A549 (cell line): ENCODE measurements at places on chromosomes 3 and 15.
A peak's percentile ranks its signal among the peaks of the same experiment; 100 is the strongest.

- DNase-seq, result no peak
Measured at GRCh38 chr3:48058091-48058490, 41.9 kb upstream of the MAP4 start.

- DNase-seq, result no peak
Measured at GRCh38 chr15:52856286-52856685, 66.2 kb upstream of the ONECUT1 start.

DNA sequence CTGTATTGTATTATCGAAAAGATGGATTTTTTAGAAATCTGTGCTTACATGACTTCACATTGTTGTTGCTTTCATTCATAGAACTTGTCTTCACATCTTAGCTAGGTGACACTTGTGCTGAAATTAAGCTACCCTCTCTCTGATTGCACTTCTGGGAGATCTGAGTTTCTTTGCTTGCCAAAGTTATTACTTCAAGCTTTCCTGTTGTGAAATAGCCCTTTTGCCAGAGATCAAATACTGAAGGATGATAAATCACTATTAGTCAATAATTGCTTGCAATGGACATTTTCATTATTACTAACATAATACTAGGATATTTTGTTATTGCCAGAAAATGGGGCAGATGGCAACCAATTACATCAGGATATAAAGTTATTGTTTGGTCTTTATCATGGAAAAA lies 34.7 kb downstream of the PIK3CA start:
- DNase-seq, result no peak

DNA sequence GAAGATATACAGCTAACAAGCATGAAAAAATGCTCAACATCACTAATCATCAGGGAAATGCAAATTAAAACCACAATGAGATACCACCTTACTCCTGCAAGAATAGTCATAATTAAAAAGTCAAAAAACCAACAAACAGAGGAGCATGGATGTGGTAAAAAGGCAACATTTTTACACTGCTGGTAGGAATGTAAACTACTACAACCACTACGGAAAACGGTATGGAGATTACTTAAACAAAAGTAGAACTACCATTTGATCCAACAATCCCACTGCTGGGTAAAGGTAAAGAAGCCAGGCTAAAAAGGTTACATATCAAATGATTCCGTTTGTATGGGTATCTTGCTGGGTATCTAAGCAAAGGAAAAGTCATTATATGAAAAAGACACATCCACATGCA lies 53.8 kb downstream of the STAG1 start:
- no peak for DNase-seq

GRCh38 chr3:43659250-43659880 lies 31.4 kb upstream of the ABHD5 start:
- no peak for DNase-seq

- DNase-seq, result no peak
Measured at GRCh38 chr3:118968111-118968510, 66.5 kb downstream of the IGSF11 start.

GRCh38 chr15:63539521-63539920 lies 35.1 kb downstream of the USP3 start:
- no peak for DNase-seq

GRCh38 chr15:58273104-58273503 lies 134.9 kb downstream of the AQP9 start:
- DNase-seq, result no peak

DNA sequence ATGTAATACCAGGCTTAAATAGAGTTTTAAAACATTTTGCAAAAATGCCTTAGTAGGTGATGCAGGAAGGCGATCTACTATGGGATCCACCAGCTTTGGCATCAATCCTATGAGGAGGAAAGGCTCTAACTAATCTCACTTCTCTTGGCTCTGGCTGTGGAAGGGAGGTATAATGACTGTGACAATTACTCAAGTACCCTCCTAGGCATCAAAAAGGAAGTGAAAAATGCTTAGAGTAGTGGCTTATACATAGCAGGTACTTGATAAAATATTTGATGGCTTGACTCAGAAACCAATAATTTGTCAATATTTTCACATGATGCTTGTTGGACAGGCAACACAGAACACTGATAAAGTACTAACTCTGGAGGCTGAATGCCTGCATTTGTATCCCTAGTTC lies 34.1 kb upstream of the SERPINI2 start:
- no peak for DNase-seq

GRCh38 chr15:60614862-60615771 lies 136.2 kb upstream of the ICE2 start:
- DNase-seq, result no peak

DNA sequence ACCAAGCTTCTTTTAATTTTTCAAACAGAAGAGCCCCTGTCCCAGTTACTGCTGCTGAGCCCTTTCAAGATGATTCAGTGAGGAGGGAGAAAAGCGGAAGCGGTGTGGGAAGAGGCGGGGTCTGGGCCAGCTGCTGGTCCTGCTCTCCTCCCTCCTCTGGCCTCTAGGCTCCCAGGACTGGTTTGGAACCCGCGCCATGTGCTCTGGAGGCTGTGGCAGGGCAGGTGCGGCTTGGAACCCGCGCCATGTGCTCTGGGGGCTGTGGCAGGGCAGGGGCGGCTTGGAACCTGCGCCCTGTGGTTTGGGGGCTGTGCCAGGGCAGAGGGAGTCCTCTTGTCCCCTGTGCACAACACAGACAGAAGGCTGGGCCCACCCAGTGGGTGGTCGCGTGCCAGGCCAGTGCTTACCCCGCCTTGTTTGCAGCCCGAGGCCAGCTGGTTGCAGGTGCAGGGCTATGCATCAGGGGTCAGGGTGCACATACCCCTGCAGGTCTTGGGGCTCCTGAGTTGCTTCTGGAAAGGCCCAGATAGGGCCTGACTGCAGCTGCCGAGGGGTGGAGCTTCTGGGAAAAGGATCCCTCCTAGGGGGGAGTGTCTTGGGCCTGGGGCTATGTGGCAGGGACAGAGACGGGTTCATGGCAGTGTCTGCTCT lies 12.2 kb downstream of the ALG1L2 start:
- no peak for DNase-seq

GRCh38 chr15:98671060-98672008 lies 23.0 kb downstream of the IGF1R start:
- no peak for DNase-seq

DNA sequence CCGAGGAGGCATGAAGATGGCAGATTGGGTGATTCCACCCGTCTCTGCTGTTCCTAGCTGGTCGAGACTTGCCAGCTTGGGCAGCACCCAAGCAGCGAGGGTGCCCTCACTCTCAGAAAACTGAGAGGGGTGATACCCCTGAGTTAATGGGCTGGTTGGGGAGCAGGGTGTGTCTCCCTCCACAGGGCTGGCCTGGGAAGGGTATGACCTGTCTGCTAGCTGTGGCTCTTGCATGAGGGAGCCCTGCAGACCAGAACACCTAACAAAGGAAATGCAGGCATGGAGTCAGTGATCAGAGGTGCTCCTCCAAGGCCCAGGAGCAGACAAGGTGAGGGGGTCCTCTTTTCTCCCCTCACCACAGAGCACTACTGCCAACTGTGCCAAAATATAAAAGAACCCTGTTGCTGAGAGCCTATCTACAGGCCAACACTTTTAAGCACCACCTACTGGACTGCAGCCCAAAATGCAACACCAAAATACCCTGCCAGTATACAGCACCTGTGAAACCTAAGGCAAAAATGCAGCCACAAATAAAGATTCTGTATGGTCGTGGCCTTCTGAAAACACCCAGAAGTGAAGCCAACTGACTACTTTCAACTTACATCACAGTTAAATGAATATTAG lies 35.8 kb upstream of the PPM1L start:
- DNase-seq, result no peak

- DNase-seq, result no peak
Measured at GRCh38 chr3:112656043-112656442, 15.1 kb upstream of the CCDC80 start.

DNA sequence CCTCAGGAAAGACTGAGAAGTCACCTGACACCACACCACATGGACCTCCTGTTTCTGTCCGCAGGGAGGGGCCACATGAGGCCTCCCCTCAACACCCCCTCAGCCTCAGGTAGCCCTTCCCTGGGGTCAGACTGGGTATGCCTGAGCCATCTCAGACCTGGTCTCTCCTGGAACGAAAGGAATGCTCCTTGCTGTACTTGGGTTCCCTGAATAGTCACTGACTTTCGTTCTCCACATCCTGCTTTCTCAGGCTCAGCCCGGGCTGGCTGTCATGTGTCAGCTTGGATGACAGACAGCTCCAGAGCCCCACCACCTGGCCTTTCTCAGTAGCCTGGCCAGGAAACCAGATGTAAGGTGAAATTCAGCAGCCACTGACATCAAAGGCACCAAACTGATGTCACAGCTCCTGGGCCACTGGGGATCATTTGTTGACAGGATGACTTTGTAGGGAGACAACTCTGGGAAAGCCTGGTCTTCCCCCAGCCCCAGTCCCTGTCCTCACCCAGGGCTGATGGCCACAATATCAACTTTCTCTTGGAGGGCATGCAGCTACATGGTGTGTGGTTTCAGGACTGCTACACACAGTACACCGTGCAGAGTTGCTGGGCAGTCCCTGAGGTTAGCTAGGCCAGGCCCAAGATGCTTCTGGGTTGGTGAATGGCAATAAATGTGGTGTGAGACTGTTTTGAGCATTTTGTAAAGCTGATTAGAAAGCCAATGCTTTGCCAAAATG lies 141.4 kb upstream of the MRPS22 start:
- DNase-seq, result no peak

DNA sequence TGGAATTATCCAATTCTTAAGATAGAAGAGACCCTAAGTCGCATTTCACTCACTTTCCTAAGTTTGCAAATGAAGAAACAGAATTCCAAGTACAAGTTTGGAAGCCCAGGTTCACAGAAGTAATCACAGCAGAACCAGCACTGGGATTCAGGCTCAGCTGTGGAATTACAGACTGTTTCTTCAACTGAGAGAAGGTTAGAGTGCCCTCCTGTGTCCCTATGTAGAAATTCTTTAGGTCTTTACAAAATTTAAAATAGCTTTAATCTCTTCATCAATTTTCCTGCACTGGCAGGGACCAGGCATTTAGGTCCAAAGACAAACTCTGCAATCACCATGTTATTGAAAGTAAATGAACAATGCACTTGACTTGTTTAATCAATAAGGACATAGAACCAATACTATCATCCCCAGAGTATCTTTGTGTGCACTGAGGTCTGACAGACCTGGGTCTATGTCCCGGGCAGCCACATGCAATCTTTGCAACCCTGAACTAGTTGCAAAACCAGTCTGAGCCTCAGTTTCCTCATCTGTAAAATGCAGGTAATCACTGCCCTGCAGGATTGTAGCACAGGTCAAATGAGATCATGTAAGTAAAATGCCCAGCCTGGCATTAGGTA lies 96.3 kb upstream of the ZBED2 start:
- peak; percentile 40 for DNase-seq

GRCh38 chr15:66735909-66736305 lies 33.9 kb downstream of the SMAD6 start:
- no peak for DNase-seq

- DNase-seq, result no peak
Measured at GRCh38 chr3:56055951-56056350, 412.3 kb downstream of the ERC2 start.

DNA sequence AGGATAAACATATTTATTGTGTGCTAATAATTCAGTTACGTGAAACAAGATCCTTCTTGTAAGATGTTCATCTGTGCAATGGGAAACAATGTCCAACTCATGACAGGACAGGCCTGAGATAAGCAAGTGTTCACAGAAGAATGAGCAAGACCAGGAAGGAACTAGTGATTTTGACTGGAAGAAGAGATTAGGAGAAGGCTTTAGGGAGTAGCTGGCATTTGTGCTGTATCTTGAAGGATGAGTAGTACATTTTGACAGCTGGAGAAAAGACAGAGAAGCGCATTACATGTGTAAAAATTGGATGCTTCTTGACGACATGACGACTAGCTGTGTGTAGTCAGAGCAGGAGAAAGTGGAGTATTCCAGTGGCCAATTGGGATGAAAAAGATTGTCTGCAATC lies 48.4 kb downstream of the GBE1 start:
- no peak for DNase-seq

- peak; percentile 16 for DNase-seq
Measured at GRCh38 chr15:27358751-27359434, 387.9 kb downstream of the GABRG3 start.

- DNase-seq, result no peak
Measured at GRCh38 chr15:87609894-87610293, 646.6 kb downstream of the NTRK3 start.

- DNase-seq, result no peak
Measured at GRCh38 chr15:56835718-56836171, 82.7 kb upstream of the TCF12 start.

GRCh38 chr3:187763850-187764648 lies 18.8 kb upstream of the BCL6 start:
- DNase-seq, result no peak

DNA sequence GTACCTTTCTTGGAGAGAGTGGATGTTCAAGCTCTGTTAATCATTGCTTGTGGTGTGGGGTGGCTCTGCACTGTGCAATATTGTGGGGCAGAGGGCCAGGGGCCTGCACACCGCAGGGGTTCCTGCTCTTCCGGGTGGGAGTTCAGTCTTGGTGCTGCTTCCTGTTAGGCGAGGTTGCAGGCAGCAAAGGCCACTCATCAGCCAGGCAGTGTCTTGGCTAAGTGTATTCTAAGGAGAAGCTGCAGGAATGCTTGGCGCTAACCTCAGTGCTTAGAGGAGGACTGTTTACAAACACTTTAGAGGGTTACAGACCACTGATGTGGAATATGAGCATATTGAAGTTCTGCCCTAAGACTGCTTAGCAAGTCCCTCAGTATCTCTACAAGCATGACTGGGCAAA lies 81.7 kb downstream of the CEP63 start:
- no peak for DNase-seq
